ENCODE measurements at places on chromosomes 12 and 14.

DNA sequence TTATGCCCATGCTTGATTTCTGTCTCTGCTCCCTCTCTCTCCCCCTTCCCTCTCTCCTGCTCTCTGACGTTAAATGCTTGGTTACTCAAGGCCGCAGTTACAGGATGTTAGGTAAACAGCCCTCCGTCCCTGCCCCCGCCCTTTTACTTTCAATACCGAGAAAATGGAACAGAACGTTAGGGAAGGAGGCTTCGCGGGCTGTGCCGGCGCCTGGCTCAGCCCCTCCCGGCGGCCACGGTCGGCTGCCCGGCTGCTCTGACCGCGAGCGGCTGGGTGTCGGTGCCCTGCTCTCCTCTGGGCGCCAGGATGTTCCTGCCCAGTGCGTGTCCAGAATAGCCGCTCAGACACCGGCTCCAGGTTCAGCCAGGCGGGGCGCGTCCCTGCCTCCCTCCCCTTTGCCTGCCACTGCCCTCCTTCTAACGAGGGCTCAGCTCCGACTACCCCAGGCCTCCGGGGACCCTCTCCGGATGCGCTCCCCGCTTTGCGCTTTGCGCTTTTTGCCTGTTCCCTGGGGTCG lies 166.1 kb downstream of the ADCK1 start:
- DNase-seq, result peak; percentile 18

DNA sequence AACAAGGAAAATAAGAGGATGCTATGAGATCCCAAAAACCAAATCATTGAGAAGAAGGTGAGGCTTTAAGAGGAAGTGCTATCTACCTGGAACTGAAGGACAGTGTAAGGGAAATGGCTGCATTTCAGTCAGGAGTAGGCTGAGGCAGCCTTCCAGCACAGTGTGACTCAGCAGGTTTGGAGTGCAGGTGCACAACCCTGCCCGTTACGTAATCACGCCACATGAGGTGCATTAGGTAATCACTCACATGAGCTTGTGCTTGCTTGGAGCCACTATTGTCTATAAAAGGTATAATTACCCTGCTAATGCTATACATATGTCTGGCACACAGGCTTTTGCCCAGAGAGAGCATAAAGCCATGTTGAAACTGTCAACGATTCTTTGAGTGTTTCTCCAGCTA lies 74.9 kb downstream of the DIO2 start:
- DNase-seq, result no peak

- DNase-seq, result no peak
Observed at GRCh38 chr14:92617581-92617980, 104.0 kb downstream of the RIN3 start.

DNA sequence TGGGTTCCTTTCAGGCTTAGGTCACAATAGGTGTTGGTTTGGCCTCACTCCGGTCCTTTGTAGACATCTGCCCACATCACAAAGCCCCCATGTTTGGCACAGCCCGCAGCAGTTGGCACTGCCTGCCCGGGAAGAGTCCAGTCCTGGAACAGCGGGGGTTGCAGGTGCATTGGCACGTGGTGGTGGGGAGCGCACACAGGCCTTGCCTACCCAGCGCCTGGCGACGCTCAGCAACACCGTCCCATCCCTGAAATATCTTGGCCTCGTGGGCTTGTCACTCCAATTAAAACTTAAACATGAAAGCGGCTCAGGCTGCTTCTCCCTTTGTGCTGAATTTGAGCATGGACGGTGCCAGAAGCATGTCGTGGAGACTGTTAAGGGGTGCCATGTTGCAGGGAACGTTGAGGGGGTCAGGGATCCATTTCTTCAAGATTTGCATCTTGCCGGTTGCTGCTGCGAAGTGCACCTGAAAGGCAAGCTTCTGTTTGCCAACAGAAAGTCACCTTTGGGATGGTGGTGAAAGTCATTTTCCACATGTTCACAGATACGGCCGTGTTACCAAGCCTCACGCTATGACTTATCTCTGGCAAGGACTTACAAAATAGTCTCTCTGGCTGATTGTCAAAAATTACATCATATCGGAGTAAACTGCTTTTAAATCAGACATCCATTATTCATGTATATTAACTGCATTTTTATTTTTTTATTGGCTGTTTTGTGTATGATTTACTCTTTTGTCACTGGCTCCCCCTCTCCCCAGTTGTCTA lies 91.5 kb downstream of the FBXW8 start:
- DNase-seq, result no peak

GRCh38 chr14:96140952-96141351 lies 63.7 kb upstream of the BDKRB2 start:
- DNase-seq, result no peak

GRCh38 chr12:54749191-54749818 lies 101.1 kb upstream of the DCD start:
- DNase-seq, result peak; percentile 58

DNA sequence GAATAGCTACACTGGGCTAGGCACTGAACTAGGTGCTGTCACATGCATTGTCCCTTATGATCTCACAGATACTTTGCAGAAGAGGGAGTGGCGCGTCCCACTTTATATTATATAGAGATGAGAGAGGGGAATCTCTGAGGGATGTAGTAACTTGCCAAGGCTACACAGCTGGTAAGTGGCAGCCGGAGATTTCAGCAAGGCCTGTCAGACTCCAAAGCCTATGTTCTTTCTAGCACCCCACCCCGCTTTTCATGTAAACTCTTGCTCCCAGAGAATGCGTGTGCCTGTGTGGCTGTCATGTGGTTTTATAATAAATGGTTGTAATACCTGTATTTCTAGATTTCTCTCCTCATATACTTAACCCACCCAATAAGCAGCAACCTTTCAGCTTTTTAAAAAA lies 39.1 kb downstream of the WDR20 start:
- DNase-seq, result no peak

GRCh38 chr12:6041891-6042290 lies 82.6 kb downstream of the VWF start:
- no peak for DNase-seq

- no peak for DNase-seq
Observed at GRCh38 chr12:39127401-39127800, 222.0 kb upstream of the CPNE8 start.

DNA sequence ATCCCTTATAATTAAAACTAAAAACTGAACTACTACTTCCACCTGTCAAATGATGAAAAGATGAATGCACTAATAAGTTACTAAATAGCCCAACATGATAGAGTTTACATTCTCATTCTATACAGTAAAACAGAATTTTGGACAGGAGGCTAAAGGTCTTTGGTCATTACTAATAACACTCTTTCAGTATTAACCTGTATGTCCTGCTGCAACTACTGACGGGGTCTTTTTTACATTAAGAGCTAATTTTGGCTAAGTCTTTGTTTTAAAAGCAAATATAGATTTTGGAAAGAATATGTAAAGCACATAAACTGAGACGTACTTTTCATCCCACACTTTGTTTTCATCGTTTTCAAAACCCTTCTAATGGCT lies 175.4 kb upstream of the CDKN3 start:
- no peak for DNase-seq

- no peak for DNase-seq
Observed at GRCh38 chr14:32559048-32559447, 229.9 kb downstream of the AKAP6 start.

GRCh38 chr12:54390668-54391551 lies 6.4 kb upstream of the ZNF385A start:
- DNase-seq, result peak; percentile 72

DNA sequence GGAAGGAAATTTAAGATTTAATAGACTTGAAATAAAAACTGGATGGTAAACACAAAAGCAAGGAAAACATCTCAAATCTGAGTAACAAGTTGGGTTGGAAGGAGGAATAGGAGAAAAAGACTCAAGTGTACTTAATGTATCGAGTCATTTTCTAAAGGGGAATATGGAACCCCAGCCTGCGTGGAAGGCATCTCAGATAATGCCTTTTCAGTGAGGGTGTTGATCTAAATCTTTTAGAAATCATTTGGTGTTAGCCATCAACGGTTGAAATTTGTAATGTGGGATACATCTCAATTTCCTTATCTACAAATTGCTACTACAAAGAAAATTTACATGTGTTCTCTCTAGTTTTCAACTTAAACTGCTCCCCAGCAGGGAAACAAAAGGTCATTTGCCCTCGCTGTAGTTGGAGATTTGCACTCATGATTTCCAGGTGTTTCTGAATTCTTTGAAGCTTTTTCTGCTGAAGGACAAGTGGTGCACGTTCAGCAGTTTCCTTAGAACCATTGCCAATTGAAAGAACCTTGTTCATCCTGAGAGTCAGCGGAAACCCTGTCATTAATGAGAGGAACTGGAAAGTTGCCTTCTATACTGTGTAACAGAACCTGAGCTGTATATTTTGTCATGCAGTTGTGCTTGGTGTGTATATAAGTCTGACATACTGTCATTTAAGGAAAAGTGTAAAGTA lies 2.2 kb downstream of the PCBP2 start:
- no peak for DNase-seq

GRCh38 chr12:3207175-3207574 lies 130.0 kb downstream of the TSPAN9 start:
- no peak for DNase-seq

GRCh38 chr14:65408113-65408512 lies 4.4 kb upstream of the FUT8 start:
- DNase-seq, result no peak

GRCh38 chr14:34055157-34055950 lies 104.5 kb upstream of the EGLN3 start:
- no peak for DNase-seq

GRCh38 chr12:80704420-80704819 lies 3.0 kb upstream of the MYF6 start:
- DNase-seq, result no peak

DNA sequence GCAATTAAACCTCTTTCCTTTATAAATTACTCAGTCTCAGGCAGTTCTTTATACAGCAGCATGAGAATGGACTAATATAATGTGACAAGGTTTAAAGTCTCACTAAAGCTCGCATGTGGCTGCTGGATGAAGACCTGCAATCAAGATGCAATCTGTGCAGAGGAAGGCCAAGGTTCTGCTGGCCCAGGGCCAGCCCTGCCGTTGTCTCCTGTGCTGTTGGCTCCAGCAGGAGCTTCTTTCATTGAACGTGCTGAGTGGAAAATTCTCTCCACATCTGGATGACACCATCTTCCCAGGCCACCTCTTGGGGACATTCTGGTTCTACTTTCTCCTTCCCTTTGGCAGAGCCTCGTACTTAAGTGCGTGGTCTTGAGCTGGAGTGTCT lies 742.2 kb downstream of the VRK1 start:
- no peak for DNase-seq

DNA sequence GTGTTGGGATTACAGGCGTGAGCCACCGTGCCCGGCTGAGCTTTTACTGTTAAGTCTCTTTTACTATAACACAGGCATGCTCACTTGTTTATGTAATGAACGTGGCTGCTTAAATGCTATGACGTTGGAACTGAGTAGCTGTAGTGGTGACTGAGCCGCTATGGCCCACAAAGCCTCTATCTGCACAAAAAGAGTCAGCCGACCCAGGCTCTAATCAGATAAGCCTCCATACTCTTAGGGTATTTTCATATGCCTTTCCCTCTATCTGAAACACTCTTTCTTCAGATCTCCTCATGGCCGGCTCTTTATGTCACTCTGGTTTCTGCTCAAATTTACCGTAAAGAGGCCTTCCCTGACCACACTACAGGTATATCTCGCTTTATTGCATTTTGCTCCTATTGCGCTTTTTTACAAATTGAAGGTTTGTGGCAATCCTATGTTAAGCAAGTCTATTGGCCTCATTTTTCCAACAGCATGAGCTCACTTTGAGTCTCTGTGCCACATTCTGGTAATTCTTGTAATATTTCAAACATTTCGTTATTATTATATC lies 8.0 kb downstream of the SLC2A14 start:
- no peak for DNase-seq

- no peak for DNase-seq
Observed at GRCh38 chr12:10214136-10214894, 1.6 kb downstream of the GABARAPL1 start.

DNA sequence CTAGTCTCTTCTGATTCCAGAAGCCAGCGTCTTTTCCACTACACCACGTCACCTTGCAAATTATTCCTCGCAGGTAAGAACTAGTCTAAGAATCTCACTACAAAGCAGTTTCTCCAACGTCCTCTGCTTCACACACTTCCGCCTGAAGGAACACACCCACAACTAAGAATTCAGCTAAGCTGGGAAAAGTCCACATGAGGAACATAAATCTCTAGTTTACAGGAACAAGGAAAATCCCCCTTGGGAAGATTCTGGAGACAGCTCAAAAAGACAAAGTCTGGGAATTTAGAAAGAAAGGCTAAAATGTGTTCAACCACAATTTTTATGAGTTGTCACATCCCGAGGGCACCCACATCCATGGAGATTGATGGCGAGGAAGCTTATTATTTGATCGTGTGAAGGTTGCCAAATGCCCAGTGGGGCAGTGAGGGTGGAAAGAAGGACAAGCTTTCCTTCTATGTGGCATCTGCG lies 780.2 kb upstream of the TBX3 start:
- no peak for DNase-seq

DNA sequence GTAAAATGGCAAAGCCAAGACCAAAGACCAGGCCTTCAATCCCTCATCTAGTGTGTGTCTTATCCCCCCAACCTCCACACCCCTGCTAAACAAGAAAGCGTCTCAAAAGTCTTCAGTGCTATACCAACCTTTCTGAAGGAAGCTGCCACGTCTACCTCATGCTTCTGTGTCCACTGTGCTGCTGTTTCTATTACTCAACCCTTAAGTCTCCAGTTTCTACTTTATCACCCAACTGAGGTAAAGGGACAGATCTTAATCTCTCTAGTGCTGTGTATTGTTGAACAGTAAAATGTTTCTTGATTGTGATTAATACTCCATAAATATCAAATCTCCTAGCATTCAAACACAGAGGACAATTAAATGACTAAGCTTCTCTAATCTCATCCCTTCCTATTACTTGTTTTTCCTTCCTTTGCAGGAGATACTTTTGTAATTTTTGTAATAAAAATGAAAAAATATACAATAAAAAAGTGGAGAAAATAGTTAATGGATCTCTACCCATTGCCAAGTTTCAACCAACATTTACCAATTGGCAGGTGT lies 23.3 kb downstream of the BTBD7 start:
- no peak for DNase-seq

GRCh38 chr14:65062096-65063075 lies 39.9 kb downstream of the MAX start:
- DNase-seq, result no peak

GRCh38 chr12:4700621-4701026 lies 19.6 kb upstream of the GALNT8 start:
- DNase-seq, result no peak

- DNase-seq, result no peak
Observed at GRCh38 chr12:122089077-122089476, 10.5 kb downstream of the MLXIP start.

- no peak for DNase-seq
Observed at GRCh38 chr12:131364903-131365820, 345.7 kb upstream of the SFSWAP start.

DNA sequence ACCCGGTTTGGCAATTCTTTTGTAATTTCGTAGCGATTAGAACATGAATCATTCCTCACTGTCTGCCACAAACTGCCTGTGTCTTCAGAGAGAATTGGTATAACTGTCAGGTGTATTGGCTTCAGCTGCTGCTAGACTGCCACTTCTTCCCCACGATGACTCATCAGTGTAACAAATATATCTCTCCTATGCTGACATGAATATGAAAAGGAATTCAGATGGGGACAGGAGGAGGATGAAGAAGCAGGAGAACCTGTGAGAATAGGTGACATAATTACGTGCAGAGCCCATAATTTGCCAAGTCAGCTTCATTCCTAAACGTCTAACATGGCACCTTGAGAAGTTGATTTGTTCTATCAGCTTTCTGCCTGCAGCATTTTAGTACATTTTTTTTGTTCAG lies 64.9 kb downstream of the FRMD6 start:
- no peak for DNase-seq
